CD4-positive, alpha-beta memory T cell (primary cell): ENCODE measurements at places on chromosomes 16 and 17. TPM values are rescaled to one million over a fixed set of nuclear protein-coding genes. Genes with fewer than 3 reads are reported as not detected.

DNA sequence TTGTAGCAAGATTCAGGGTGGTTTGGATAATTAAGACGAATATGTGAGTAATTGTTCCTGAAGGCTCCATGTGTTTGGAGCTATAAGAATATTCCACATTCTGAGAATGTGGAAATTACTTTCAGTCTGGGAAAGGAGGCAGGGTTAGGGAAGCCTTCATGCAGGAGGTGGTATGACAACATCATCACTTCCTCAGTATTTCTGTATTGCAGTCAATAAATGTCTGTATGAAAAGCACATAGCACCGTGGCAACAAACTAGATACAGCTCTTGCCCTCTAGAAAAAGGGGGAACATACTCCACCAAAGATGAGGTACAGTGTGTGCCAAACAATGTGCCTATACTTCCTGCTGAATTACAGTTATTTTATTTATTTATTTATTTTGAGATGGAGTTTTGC, 26.1 kb upstream of the DHRS7B start:
- H3K27ac ChIP-seq, result no peak overlapping the region
- no peak overlapping the region for H3K4me3 ChIP-seq
- H3K4me1 ChIP-seq, result peaks cover 13% of the 10 kb centered on the region
- no peaks in the 10 kb centered on the region for H3K36me3 ChIP-seq

DNA sequence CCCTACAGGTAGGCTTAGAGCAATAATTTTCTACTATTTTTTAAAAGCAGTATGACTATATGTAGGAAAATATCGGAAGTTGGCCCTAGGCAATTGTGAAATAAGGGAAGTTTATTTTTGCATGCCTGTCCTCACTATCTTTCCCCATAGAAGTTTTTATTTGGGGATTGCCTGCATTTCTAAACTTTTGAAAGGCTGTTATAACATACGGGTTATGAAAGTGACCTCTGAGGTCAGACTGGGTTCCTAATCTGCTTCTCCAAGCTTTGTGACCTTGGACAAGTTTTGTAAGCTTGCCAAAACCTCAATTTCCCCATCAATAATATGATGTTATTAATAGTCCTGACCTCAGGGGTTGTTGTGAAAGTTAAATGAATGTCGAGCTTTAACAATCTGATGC, 67.1 kb downstream of the ARHGAP44 start:
- no peak overlapping the region for H3K27ac ChIP-seq
- no peak overlapping the region for H3K4me3 ChIP-seq
- H3K36me3 ChIP-seq, result no peaks in the 10 kb centered on the region
- H3K27me3 ChIP-seq, result no peaks in the 10 kb centered on the region
- H3K4me1 ChIP-seq, result no peaks in the 10 kb centered on the region

GRCh38 chr17:13785981-13786598, 184.4 kb upstream of the HS3ST3A1 start:
- no peak for DNase-seq
- no peaks in the 10 kb centered on the region for H3K4me1 ChIP-seq
- no peaks in the 10 kb centered on the region for H3K36me3 ChIP-seq
- no peak overlapping the region for H3K4me3 ChIP-seq
- H3K27me3 ChIP-seq, result no peaks in the 10 kb centered on the region

GRCh38 chr16:55082591-55082976, 151.9 kb downstream of the IRX5 start:
- H3K36me3 ChIP-seq, result no peaks in the 10 kb centered on the region
- DNase-seq, result no peak
- H3K4me1 ChIP-seq, result no peaks in the 10 kb centered on the region
- no peaks in the 10 kb centered on the region for H3K27me3 ChIP-seq
- no peak overlapping the region for H3K27ac ChIP-seq

DNA sequence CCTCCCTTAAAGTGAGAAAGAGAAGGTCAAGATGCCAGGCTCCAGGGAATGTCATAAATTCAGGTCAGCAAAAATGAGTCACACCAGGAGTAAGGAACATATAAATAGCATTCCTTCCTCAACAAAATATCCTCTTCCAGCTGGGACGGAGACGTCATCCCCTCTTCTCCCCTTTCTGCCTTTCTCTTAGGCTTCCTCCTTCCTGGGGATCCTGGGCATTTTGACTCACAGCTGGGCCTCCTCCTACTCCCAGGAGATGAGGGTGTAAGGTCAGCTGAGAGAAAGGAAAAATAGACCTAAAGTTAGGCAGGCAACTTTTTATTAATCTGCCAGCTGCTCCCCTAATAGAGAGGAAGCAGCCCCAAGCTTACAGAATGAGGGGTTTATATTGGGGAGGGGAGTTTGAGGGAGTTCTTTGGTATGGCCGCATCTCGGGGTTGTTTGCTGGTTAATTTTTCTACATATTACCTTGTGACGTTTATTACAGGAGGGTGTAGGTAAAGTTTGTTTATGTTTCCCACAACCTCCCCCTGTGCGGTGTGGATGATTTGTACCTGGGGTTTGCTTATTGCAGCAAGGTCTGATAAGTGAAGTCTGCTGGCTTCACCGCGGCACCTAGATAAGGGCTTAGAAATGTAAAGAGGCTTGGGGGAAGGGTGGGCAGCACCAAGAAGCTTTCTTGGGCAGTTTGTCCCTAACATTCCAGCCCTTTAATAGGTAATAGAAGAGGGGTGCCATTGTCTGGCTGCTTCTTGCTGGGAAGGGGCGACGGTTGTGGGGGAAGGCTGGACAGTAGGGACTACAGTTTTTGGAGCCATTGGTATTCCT, 7.1 kb upstream of the ZNF747 start:
- no peak overlapping the region for H3K4me3 ChIP-seq
- DNase-seq, result no peak
- no peaks in the 10 kb centered on the region for H3K36me3 ChIP-seq

GRCh38 chr17:55283256-55283965, 18.7 kb downstream of the HLF start:
- H3K36me3 ChIP-seq, result no peaks in the 10 kb centered on the region
- H3K27ac ChIP-seq, result no peak overlapping the region
- H3K27me3 ChIP-seq, result no peaks in the 10 kb centered on the region
- peaks cover 16% of the 10 kb centered on the region for H3K4me1 ChIP-seq
- no peak overlapping the region for H3K4me3 ChIP-seq

DNA sequence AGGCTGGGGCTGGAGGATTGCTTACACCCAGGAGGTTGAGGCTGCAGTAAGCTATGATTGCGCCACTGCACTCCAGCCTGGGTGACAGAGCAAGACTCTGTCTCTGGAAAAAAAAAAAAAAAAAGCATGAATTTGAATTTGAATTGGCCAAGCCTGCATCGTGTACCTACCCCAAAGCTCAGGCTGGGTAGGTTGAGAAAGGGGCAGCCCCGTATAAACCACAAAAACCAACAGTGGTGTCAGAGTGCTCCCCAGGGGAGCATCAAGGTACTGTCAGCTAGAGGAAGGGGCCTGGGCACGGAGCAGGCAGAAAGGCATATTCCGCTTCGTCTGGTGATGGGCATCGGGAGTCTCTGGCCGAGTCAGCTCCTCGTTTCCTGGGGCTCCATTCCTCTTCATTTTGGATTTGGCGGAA, 40.9 kb downstream of the RAP1GAP2 start:
- peaks cover 5% of the 10 kb centered on the region for H3K36me3 ChIP-seq
- peaks cover 6% of the 10 kb centered on the region for H3K4me1 ChIP-seq
- H3K4me3 ChIP-seq, result no peak overlapping the region
- no peak overlapping the region for H3K27ac ChIP-seq
- DNase-seq, result peak; percentile 52

DNA sequence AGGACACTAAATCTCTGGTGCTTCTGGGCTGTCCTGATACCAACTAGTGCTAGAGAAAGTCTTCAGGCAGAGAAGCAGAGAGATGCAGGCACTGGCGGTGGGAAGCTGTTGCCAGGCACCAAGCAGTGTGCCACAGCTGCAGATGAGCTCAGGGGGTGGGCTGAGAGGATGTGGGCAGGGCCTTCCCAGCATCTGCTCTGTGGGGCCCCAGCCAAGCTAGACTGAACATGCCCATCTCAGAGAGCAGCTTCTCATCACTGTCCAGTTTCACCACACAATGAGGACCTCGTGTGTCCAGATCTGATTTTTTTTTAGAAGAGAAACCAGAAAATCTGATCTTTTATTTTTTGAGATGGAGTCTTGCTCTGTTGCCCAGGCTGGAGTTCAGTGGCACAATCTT, 17.1 kb downstream of the PSKH1 start:
- no peaks in the 10 kb centered on the region for H3K4me1 ChIP-seq
- H3K27ac ChIP-seq, result no peak overlapping the region
- H3K4me3 ChIP-seq, result no peak overlapping the region
- DNase-seq, result no peak
- H3K27me3 ChIP-seq, result no peaks in the 10 kb centered on the region
- H3K36me3 ChIP-seq, result peaks cover 12% of the 10 kb centered on the region

SYNGR3 gene
- total RNA-seq, result 1.6 TPM

GRCh38 chr17:71799657-71800056, 321.2 kb upstream of the SOX9 start:
- no peaks in the 10 kb centered on the region for H3K27me3 ChIP-seq
- H3K36me3 ChIP-seq, result no peaks in the 10 kb centered on the region
- H3K4me3 ChIP-seq, result no peak overlapping the region
- DNase-seq, result no peak

- H3K27ac ChIP-seq, result no peak within 1 kb of the TSS
- H3K36me3 ChIP-seq, result no peaks in the 10 kb centered on the region
- no peak for DNase-seq
- H3K27me3 ChIP-seq, result no peaks in the 10 kb centered on the region
- H3K4me1 ChIP-seq, result no peaks in the 10 kb centered on the region
These were observed at the start of gene CCL2 for GRCh38 chr17:34254651-34255380. Gene CCL2 (plus strand): TSS chr17:34255285. CDS start chr17:34255350, 65 bp downstream.

CDH1 gene
- total RNA-seq, result 0.55 TPM

FBXW10 gene
- not detected for total RNA-seq

DNA sequence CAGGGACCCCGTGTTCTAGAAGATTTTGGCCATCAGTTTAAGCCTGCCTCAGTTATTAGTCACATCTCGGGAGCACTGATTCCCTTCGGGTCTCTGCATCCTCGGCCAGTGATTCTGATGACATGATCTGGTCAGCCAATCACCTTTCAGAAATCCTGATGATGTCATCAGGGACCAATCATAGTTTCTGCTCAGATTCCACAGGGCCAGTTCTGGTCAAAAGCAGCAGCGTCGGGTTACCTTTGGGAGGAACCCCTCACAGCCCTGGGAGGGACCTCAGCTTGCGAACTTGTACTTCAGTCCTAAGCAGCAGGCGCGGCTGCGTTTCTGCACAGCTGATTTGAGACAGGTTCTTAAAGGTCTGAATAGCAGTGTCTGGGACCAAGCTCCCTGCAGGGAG, 13.9 kb downstream of the KDM8 start:
- H3K27ac ChIP-seq, result no peak overlapping the region
- no peak for DNase-seq
- H3K4me3 ChIP-seq, result no peak overlapping the region
- no peaks in the 10 kb centered on the region for H3K27me3 ChIP-seq
- peaks cover 19% of the 10 kb centered on the region for H3K36me3 ChIP-seq

- peaks cover 100% of the 10 kb centered on the region for H3K4me1 ChIP-seq
- H3K36me3 ChIP-seq, result no peaks in the 10 kb centered on the region
- H3K27ac ChIP-seq, result peak overlapping the region; percentile 85
These were observed 7.3 kb upstream of the NR1D1 start for GRCh38 chr17:40107522-40108174.

ST6GALNAC2 gene
- 3.6 TPM for total RNA-seq

GRCh38 chr17:78737332-78737731, 44.7 kb downstream of the CYTH1 start:
- peaks cover under 1% of the 10 kb centered on the region for H3K36me3 ChIP-seq
- no peaks in the 10 kb centered on the region for H3K27me3 ChIP-seq
- DNase-seq, result no peak
- H3K4me1 ChIP-seq, result peaks cover 89% of the 10 kb centered on the region
- peak overlapping the region; percentile 82 for H3K27ac ChIP-seq

TP53TG3B gene
- not detected for total RNA-seq

GRCh38 chr17:65509032-65509431, 52.4 kb downstream of the AXIN2 start:
- H3K27ac ChIP-seq, result no peak overlapping the region
- no peak overlapping the region for H3K4me3 ChIP-seq
- no peak for DNase-seq
- H3K36me3 ChIP-seq, result no peaks in the 10 kb centered on the region

ITGA2B gene
- 1.0 TPM for total RNA-seq

- no peaks in the 10 kb centered on the region for H3K27me3 ChIP-seq
- H3K4me3 ChIP-seq, result no peak overlapping the region
- no peaks in the 10 kb centered on the region for H3K4me1 ChIP-seq
- no peak overlapping the region for H3K27ac ChIP-seq
- no peaks in the 10 kb centered on the region for H3K36me3 ChIP-seq
These were observed 587.3 kb upstream of the CDH5 start for GRCh38 chr16:65779201-65779600.

DNA sequence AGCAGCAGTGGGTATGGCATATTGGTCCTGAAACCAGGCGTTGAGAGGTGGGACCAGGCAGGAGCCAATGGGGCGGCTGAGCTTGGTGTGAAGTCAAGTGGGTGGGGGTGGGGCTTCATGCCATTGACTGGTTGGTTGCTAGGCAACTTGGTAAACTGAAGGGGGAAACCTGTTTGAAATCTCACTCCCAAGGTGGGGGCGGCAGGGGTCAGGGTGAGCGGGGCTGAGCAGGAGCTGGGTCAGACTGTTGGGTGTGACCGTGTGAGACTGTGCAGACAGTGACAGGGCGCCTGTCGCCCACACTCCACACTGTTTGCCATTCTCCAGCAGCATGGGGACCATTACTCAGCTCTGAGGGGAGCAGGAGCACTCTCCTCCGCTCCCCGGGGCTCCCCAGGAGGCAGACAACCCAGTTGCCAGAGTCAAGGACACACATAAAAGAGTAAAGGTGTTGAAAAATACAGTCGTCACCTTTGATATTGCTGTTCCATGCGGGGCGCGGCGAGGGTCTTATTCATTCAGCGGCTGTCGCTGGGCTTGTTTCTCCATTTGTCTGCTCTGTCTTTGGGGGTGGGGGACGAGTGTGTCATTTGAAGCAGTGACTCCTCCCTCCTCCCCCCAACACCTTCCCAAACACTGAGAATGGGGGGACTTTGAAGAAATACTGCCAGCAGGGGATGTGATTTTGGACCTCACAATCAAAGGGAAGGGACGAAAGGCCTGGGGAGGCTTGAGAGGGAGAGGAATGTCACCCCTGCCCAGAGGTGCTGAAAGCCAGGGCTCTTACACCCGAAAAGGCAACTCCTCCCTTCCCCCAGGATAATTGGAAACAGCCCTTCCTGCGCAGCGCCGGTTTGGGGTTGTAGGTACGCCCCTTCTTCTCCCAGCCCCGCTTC, 1.2 kb upstream of the EFNB3 start:
- peaks cover 30% of the 10 kb centered on the region for H3K27me3 ChIP-seq
- no peak overlapping the region for H3K27ac ChIP-seq
- peaks cover 9% of the 10 kb centered on the region for H3K4me1 ChIP-seq
- DNase-seq, result no peak
- peaks cover 3% of the 10 kb centered on the region for H3K36me3 ChIP-seq
- H3K4me3 ChIP-seq, result no peak overlapping the region

- no peaks in the 10 kb centered on the region for H3K36me3 ChIP-seq
- DNase-seq, result no peak
- no peak overlapping the region for H3K27ac ChIP-seq
- H3K27me3 ChIP-seq, result no peaks in the 10 kb centered on the region
These were observed 19.2 kb downstream of the HNF1B start for GRCh38 chr17:37725601-37726146.

DNA sequence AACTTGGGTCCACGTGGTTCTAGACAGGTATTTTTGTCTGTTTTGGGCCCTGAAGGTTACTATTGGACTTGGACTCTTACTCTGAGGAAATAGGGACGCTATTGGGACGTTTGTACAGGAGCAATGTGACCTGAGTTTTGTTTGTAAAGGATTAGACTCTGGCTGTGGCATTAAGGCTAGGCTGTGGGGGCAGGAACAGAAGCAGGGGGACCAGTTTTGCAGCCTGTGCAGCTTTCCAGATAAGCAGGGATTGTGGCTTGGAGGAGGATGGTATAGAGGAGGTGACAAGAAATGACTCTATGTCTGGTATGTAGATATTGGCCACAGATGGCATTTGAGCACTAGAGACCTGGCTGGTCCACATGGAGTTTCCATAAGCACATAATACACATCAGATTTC, 12.8 kb downstream of the NOD2 start:
- peaks cover 40% of the 10 kb centered on the region for H3K4me1 ChIP-seq
- no peaks in the 10 kb centered on the region for H3K36me3 ChIP-seq
- no peak for DNase-seq
- no peaks in the 10 kb centered on the region for H3K27me3 ChIP-seq
- H3K27ac ChIP-seq, result no peak overlapping the region
